ENCODE measurements at places on chromosomes 12 and 14.

DNA sequence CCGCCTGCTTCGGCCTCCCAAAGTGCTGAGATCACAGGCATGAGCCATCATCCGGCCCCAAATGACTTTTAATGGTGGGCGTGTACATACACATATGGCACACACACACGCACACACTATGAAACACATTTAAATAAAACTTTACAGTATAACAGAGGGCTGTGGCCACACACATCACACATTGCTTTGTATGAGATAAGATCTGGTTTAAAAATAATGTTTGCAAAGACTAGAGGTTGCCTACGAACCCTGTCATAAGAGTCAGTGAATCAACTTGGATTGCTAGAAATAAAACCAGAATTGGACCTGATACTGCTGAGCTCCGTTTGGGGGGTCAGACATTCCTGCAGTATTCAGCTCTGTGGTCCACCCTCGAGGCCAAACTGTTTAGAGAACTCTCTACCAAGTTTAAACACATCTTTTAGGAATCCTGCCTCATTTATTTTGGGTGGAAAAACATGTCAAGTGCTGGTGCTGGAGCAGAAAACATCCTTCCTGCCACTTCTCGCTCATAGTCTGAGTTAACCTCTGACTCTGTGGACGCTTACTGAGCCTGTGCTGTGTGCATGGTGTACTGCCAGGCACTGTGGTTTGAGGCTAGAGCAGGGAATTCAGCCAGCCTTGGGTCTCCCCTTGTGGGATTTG is 47.8 kb upstream of the EML1 start:
- DNase-seq = no peak

DNA sequence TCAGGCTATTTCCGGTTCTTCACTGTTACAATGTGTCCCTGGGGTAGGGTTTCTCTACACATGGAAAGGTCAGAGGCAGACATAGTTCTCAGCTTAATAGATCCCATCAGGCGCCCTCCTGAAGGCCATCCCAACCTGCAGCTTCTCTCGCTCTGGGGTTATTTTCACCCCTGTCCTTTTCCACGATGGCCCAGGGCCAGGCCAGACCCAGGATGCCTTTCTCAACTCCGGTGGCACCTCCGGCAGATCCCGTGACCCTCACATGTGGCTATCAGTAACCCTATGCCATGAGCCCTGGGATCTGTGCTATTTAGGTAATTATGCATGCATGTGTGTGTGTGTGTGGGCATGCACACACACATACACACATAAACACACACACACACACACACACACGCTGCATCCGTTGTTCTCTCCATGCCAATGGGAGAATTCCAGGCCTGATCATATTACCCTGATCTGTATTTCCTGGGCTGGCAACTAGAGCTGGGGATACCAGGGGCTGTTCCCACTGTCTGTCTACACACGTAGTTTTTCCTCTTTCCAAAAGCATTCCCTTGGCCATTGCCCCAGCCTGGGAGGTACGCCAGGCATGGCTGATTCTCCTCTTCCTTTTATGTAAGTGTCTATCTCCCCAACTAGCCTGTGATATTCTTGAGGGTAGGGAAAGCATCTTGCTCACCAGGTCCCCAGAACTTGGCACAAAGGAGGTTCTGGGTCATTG is 51.2 kb upstream of the NOS1 start:
- no peak for DNase-seq

GRCh38 chr12:117363056-117363662 is 1.7 kb upstream of the NOS1 start:
- no peak for DNase-seq

- DNase-seq = no peak
These were observed 4.9 kb downstream of the PRICKLE1 start for GRCh38 chr12:42584651-42585111.

DNA sequence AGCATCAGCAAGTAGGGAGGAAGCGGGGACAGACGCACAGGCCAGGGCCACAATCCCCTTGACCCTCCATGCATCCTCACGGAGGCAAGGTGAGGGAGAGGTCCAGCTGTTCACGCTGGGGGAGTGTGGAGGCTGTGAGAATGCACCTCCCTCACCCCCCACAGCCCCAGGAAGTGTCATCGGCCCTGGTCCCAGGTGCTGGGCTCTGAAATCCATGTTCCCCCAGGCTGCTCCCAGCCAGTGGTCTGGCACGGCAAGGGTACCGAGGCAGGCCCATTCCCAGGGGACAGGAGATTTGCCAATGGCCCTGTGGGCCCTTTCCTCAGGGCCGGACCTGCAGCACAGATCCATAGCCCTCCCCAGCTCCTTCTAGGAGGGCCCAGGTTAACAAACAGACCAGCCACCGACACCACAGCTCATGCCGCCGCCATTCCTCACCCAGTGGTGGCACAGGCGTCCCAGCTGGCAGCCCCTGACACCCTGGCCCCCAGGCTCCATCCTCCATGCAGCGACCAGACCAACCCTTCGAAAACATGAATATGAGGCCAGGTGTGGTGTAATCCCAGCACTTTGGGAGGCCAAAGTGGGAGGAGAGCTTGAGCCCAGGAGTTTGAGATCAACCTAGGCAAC is 21.9 kb upstream of the EIF5 start:
- DNase-seq = no peak

DNA sequence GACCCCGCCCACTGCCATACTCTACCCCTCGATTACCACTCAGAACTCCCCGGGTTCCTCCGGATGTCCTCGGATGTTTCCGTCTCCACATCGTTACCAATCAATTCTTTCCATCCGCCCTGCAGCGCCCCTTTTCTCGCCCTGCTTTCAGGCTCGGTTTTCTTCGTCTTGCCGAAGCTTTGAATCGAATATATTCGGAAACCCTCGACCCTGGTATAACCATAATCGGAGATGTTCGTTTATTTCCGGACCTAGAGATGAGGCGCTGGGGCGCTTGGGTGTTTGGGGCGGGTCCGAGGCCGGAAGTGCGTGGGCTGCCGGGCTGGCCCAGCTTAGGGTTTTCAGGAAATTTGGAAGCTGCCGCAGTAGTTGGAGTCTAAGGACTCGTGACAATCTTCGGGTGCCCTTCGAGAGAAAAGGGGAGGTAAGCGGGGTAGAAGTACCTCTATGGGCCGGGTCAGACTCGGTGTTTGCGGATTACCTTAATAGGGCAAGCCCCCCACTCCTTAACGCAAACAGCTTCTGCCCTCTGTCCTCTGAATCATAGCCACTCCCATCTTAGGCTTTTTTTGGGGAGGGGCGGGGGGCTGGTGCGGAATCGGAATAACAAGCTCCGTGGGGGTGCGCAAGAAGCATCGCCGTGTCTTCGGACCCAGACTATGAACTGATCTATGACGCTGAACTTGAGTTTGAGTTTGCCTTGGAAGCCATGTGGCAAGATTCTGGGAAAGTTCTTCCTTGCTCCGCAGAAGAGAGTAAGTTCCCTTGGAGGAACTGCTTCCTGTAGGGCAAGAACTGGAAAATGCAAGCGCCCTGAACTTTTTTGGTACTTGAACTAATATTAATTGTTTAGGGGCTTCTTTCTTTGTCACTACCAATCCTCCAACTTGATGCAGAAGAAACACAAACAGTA is at the start of gene C14orf119:
Gene C14orf119 (plus strand): TSS at position 310 of the 913 bp plus-strand sequence. CDS start 2,154 bp downstream, outside the sequence.
- DNase-seq = peak; percentile 99
